ENCODE measurements at places on chromosomes 3 and 15.
A peak's percentile ranks its signal among the peaks of the same experiment; 100 is the strongest.

DNA sequence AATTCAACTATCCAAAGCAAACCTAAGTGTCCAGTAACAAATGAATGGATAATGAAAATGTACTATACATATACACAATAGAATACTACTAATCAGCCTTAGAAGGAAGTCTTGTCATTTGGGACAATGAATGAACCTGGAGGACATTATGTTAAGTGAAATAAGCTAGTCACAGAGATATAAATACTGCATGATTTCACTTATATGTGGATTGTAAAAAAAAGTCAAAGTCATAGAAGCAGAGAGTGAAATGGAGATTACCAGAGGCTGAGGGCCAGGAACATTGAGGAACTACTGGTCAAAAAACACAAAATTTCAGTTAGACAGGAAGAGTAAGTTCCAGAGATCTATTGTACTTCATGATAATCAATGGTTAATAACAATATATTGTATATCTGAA, 33.6 kb downstream of the MYO5A start:
- DNase-seq: no peak

GRCh38 chr15:81888748-81889484, 156.9 kb downstream of the MEX3B start:
- DNase-seq: peak; percentile 64

- no peak for DNase-seq
These were observed 76.5 kb downstream of the MBNL1 start for GRCh38 chr3:152345233-152345632.

DNA sequence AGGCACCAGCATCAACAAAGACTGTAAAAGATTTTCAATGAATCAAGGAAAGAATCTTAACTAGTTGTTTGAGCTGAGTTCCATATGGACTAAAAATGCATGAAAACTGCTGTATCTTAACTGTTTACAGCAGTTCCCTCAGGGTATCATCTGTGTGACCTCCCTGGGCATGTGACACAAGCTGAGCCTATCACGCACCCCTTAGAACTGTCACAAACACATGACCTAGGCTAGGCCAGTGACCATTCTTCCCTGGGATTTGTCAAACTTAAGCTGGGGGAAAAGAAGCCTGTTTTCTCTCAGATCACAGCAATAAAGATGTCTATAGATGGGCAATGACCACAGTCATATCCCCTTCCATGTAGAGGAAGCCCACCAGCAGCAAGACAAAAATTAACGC, 35.7 kb downstream of the IGF2BP2 start:
- DNase-seq: no peak

- DNase-seq: no peak
These were observed 3.6 kb downstream of the CPLX3 start for GRCh38 chr15:74829991-74830390.

- peak; percentile 33 for DNase-seq
These were observed 40.5 kb downstream of the DPPA2 start for GRCh38 chr3:109275702-109276293.

DNA sequence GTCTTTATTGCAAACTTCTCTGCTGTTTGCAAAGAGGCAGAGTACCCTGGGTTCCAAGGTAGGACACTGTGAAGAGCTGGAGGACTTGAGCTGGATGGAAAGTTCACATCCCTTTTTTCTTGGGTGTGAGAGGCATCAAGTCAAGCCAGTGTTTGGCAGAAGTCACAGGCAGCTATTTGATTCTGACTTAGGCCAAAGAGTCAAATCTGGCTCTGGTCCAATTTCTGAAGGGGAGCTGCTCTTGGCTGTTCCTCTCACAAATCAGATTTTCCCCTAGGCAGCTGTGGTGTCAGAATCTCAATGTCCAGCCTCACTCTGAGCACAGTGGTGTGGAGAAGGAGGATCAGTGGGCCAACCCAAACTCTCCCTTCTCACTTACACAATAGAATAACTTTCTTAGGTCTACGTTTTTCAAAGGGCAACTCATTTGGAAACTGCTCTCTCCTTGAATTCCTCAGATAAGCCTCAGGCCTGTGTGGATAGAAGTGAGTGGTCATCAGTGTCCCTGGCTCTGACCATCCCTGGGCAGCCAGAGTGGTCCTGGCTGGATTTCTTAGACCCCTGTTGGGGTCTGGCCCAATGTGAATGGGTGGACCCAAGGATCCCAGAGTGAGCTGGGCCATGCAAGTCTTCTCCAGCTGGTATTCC, 18.2 kb upstream of the AMOTL2 start:
- no peak for DNase-seq

DNA sequence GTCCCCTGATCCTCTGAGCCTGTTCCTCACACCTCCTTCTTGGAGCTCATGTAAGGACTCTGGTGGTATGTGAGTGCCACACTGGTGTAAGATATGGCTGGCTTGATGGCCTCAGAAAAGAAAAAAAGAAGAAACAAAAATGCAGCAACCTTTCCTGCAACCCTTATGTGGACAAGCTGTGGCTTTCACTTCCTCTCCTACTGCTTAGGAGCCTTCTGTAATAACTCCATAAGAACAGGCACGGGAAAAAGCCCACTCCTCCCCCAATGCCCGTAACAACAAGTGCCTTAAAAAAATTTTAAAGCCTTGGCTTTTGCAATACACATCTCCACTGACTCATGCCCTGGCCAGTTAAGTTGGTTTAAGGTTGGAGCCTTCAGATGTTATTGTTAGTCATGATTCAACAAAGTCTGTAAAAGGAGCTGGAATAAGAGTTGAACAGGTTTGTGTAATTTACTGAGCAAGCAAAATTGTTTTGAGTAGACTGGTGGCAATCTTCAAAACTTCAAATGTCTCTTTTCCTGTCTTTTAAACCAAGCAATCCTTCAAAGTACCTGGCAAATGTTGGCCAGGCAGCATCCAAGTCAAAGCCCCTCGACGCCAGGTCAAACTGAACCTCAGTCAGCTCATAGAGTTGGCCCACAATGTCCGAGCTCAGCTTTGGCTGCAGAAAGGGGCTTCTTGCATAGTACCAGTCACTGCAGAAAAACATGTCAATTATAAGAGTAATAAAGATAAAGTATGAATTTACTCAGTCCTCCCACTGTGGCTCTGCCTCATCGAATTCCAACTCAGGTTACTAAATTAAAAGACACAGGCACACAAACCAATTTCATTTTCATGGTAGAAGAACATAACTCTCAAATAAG, 22.9 kb downstream of the FYCO1 start:
- peak; percentile 78 for DNase-seq

GRCh38 chr3:171187706-171188290, 161.3 kb upstream of the SLC2A2 start:
- no peak for DNase-seq

- DNase-seq: no peak
These were observed 4.4 kb downstream of the SPG11 start for GRCh38 chr15:44659056-44659455.

DNA sequence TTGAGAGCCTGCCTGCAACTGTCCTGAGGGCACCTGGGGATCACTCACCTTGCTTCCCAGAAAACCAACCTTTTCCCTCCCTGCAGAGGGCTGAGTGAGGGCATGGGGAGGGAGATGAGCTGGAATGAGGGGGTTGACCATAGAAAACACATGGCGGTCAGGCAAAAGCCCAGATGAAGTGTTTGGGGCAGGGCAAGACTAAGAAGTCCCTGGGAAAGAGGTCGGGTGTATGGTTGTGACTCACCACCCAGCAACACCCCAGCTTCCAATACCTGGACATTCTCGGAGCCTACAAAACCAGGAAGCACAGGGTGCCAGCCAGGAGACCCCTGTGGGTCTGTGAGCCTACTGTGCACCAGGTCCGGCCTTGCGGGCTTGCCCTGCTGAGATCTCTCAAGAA, 95.3 kb upstream of the ATP2B2 start:
- DNase-seq: peak; percentile 74

GRCh38 chr3:176914764-176915163, 282.5 kb downstream of the TBL1XR1 start:
- DNase-seq: no peak

DNA sequence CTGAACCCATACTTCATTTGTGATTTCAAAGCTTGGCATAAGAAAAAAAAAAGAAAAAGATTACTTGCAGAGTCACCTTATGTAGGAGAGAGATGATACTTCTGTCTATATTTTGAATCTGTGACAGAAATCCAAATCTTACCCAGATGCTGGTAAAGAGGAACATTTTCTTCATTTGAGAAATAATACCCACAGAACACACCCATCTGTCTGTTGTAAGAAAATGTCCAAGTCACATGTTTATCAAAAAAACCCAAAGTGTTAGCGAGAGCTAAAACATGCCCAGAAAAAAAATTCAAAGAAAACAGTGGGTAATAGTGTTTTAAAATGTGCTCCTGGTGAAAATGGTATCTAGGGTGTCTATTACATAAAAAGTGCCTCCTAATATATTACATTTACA, 18.0 kb upstream of the RAP2B start:
- DNase-seq: no peak

GRCh38 chr3:112003321-112004080, 4.8 kb downstream of the TAGLN3 start:
- no peak for DNase-seq

DNA sequence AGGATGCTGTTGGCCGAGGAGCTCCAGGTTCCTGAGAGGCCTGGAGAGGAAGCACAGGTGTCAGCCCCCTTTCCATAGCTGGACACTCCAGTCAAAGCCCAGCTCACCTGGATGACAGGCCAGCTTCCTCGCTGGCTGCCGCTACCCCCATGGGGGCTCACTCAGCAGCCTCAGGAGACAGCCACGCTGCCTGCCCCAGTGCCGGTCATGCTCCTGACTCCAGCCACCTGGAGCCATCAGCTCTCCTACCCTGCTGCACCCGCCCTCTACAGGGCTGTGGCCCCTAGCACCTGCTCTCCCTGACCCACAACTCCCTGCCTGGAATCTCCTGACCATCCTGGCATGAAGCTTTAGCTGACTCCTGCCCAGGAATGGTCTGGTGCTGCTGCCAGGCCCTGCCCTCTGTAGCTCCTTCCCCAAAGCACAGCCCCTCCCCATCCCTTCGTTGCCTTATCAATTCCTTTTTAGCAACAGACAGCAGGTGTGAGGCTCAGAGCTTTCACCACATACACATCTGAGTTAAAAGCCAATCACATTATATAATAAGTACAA, 94.2 kb downstream of the NUP210 start:
- DNase-seq: no peak

DNA sequence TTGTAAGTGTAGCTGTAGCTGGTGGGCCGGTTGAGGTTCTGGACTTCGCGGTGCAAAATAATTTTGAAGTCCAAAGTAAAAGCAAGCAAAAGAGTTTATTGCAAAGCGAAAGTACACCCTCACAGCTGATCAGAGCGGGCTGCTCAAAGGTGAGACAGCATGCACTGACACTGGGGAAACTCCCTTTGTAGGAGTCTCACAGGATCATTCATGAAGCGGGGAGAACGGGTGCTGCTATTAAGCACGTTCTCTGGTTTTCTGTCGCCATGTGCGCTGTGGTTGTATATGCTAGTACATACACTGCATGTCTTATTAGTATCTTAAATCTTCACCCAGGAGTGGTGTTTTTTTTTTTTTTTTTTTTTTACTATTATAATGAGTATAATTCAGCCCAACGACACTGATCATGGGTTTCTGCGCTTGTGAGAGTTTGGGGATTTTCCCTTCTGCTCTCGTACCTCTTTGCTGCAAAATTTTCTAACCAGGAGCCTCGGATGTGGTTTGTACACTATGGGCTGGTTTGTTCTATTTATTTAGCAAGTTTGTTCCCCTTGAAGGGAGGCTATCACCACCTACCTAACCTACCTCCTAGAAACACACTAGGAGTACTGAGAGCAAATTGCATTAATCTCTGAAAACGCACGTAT, 1.4 kb upstream of the AP4E1 start:
- DNase-seq: no peak

DNA sequence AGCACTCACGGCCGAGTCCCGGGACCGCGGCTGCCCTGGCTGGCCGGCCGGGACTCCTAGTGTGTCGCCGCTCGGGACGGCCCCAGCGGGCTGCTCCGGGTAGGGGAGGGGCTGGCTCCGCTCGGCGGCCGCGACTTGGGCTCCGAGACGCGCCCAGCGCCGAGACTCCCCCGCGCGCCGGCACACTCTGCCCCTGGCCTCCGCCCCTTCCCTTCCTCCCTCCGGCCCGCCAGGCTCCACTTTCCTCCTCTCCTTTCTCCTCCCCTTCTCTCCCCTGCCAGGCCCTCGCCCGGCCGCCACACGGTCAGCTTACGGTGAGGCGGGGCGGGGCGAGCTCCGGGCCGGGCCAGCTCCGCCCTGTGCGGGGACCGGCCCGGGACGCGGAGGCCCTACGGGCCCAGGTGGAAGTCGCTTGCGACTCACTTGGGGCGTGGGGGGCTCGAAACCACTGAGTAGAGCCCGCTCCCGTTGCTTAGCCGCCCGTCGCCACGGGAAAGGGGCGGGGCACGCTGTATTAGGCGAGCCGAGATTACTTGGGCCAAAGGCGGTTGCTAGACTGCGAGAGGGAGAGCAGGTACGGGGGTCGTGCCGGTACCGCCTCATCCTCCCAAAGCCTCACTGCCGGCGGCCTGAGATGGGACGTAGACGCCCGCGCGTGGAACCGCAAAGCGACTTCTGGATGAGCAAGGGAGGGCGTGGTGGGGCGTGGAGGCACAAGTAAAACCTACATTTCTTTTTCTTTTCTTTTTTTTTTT, at the start of gene ITGB5:
Gene ITGB5, minus strand, starts transcription at position 189 of the 755 bp plus-strand sequence. CDS start 365 bp downstream, outside the sequence.
- DNase-seq: peak; percentile 43

- no peak for DNase-seq
These were observed 527 bp downstream of the B2M start for GRCh38 chr15:44711743-44712345.

- no peak for DNase-seq
These were observed 119.9 kb downstream of the LMLN start for GRCh38 chr3:198079771-198080520.

DNA sequence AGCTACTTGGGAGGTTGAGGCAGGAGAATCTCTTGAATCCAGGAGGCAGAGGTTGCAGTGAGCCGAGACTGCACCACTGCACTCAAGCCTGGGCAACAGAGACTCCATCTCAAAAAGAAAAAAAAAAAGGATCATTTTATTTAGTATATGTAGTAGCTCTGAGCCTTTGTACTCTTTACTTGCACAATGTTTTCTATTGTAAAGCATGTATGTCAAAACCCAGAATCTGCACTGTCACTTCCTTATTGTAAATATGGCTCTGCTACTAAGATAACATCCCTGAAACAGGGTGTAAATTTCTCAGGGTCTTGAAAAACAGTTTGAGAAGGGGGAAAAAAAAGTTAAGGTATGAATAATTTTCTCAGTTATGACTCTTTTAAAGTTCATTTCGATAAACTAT, 35.1 kb downstream of the SLMAP start:
- DNase-seq: no peak

GRCh38 chr3:100825574-100825973, 116.3 kb downstream of the TFG start:
- DNase-seq: no peak

GRCh38 chr3:173553635-173554280, 156.2 kb downstream of the NLGN1 start:
- DNase-seq: peak; percentile 38

GRCh38 chr3:135528413-135529015, 437.0 kb upstream of the PPP2R3A start:
- DNase-seq: no peak

DNA sequence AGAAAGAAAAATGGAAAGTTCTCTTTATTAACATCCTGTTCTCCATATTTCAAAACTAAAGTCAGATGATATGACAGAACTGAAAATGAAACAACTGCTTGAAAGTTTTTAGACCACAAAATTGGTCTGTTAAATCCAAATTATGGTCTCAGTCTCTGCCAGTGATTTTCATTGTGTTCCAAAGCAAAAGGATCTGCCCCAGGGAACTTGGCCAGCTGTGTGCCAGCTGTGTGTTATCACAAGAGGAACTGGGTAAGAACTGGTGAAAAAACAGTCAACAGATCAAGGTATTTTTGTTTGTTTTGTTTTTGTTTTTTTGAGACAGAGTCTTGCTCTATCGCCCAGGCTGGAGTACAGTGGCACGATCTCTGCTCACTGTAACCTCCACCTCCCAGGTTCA, 323.3 kb downstream of the CTNNB1 start:
- DNase-seq: no peak

- DNase-seq: no peak
These were observed 1.2 kb upstream of the CSPG5 start for GRCh38 chr3:47579875-47580274.

All from astrocyte of the cerebellum (primary cell).